HS-5 (cell line): ENCODE measurements at places on chromosomes 1 and 21.

- DNase-seq: no peak
Measured at GRCh38 chr1:116289193-116289592, 83.9 kb upstream of the ATP1A1 start.

DNA sequence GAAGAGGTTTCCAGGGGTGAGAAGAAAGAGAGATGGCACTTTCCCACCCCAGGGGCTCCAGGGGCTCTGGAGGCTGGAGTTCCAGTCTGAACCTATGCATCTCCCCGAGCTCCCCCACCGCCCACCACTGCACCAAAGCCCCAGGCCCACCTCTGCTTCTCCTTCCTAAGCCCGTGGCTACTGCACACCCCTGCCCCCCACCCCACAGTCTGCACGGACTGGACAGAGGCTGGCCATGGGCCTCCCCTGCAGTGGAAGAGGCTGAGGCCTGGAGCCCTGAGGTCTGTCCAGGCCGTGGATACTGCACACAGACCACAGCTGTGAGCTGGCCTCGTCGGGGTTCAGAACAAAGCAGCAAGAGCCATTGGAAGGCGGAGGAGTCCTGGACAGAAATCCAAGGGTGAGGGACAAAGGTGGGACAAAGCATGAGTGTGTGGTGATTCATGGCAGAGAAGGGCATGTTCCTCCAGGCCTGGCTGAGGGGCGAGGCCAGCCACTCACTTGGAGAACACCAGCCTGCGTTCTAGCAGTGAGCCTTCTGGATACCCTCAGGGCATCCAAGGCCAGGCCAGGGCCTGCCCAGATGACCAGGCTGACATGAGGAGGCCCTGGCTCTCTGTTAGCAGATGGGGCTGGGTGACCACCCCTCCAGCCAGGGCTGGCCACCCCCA is 244.8 kb upstream of the VAMP3 start:
- no peak for DNase-seq

DNA sequence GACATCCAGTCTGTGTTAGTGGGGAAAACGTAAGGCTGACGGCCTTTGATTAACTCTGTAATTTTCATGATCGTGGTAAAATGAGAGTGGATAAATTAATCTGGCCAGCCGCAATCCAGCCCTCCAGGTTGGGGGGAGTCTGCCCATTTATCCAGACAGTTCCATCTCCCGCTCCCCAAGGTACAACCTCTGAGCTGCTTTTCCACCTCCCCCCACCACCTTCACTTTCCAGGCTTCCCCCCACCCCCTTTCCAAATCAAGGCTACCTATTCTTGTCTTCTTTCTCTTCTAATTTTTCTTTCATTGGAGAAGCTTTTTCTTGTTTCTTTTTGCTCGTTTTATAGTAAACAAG is 6.0 kb downstream of the MIER1 start:
- DNase-seq: no peak

GRCh38 chr1:84687714-84688462 is 2.4 kb downstream of the SSX2IP start:
- no peak for DNase-seq

DNA sequence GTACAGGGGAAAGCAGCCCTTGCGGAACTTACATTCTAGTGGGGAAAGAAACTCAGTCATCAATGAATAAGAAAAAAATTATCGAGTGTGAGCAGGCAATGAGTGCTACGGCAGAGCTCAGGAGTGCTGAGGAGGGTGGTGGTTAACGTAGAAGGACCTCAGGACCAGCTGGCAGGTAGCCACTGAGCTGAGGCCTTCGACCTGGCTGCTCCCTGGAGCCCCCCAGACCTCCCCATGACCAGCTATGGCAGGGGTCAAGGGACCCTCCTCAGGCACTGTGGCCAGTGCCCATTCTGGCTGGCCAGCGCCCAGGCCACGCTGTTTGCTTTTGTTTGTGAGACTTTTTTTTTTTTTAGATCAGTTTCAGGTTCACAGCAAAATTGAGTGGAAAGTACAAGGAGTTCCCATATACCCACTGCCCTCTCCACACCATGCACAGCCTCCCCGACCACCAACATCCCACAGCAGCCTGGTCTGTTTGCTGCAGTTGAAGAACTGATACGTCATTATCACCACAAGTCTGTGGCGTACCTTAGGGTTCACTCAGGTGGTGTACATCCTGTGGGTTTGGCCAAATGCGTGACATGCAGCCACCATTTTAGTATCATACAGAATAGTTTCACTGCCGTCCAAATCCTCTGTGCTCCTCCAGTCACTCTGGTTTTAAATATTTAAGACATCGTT is 11.8 kb upstream of the TTC22 start:
- DNase-seq: no peak

GRCh38 chr1:101745551-101746270 is 251.0 kb downstream of the OLFM3 start:
- no peak for DNase-seq

DNA sequence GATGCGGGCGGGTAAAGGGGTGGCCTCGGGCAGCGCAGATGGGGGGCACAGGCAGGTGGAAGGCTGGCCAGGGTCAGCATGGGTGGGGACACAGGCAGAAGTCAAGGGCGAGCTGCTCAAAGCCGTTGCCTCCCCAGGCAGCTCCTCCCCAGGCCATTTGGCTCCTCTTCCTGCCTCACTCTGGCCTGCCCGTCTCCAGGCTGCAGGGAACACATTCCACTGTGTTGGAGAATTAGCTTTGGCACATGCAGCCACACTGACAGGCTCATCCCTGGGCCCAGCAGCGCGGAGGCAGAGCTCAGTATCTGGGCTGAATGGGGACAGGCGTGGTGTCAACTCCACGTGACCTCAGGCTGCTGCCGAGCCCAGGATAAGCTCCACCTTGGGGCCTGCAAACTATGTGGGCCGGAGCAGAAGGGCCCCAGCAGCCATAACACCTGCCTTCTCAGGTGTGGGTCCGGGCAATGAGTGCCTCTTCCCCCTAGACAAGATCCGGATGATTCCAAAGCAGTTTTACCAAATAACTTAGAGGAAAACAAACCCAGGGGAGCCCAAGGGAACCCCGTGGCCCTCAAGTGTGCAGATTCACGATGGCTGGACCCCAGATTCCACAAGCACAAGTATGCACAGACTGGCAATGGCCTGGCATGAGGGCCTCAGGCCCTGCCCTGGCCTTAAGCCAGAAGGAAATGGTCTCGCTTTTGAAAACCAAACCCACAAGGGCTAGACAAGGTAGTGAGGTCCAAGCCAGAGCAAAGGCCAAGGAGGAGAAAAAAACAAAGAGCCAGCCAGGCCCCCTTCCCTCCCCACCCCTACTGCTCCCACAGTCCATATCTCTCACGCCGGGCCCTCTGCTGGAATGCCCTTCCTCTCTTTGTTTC is 40.2 kb downstream of the HSPG2 start:
- no peak for DNase-seq

DNA sequence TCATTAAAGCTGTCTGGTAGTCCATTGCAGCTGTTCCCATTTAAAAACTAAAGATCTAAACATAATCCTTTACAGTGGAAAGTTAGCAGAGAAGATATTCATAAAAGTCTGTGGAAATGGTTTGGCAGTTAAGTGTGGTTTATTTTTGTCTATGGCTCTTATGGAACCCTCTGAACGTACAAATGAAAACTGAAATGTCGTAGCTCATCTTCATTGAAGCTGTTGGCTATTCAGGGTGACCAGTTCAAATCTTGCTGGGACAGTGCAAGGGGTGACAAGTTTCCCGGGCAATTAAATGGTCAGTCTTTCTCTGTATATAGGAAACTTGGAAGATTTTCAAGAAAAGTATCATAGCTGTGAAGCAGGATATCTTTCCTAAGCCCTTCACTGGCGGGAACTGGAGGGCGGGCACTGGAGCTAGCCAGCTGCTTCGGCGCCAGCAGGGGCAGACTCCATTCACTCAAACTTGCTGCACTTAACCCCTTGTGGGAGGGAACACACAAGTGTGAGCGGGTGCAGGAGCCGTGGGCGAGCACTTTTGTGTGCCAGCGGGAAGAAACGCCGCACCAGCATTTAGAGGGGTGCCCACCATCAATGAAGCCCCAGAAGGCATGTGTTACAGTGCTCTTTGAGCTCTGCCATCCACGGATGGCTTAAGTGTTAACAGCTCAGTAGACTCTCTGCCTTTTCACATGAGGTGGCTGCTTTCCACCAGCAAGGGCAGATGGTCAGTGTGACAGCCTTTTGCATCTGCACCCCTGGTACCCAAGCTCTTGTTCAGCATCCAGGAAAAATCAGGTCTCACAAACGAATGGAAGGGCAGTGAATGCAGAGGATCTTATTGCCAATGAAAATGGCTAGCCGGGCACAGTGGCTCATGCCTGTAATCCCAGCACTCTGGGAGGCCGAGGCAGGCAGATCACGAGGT is 232.1 kb upstream of the KAZN start:
- DNase-seq: no peak

DNA sequence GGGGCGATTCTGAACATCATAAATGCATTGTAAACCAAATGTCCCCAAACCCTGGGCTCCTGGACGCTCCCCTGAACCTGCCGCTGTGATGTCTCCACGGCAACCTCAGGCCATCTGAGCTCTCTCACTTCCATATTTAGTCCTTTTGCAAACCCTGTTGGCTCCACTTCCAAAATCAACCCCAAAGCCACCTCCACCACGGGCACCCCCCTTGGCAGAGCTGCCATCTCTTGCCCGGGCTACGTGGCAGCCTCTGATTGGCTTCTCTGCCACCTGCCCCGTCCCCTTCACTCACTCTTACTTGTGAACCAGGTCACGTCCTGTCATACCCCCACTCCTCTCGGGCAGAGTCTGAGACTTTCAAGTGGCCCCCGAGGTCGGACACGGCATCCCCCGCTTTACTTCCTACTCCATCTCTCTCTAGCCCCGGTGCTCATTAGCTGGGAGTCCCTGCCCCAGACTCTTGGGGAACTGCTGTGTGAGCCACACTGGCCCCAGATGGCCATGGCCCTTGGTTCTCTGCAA is 15.8 kb downstream of the PRXL2B start:
- DNase-seq: no peak

GRCh38 chr21:40706176-40706575 is 140.8 kb downstream of the DSCAM start:
- no peak for DNase-seq

GRCh38 chr1:110548381-110548780 is 29.4 kb upstream of the KCNA10 start:
- DNase-seq: no peak

DNA sequence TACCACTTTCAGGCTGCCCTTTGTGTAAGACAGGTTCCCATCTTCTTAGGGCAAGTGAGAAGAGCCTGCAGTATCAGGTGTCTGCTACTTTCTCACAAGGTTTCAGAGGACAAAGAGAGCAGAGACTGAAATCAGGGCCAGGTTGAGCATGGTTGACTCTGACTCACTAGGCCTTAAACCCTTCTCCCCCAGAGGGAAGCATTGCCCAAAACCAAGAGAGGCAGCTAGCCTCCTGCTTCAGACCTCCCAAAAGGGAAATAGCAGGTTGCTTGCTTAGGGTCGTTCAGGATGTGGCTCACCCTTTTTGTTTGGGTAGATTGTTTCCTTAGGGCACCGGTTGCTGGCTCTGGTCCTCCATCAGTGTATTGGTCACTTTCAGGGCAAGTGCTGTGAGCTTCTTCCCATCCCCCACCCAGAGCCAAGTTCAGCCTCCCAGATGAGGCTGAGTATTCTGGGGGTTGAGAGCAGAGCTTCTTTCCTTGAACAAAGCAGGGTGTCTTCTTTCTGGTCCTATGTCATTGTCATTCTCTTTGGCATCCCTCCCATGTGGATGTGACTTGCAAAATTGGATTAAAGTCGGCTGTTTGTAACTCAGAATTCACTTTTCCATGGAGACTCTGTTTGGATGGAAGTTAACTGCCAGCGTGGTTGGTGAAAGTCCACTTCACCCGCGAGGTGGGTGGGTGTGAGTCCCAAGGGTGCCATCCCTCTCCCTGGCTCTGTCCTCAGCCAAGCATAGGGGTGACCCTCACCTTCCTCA is 55.5 kb upstream of the GALNT2 start:
- DNase-seq: no peak

DNA sequence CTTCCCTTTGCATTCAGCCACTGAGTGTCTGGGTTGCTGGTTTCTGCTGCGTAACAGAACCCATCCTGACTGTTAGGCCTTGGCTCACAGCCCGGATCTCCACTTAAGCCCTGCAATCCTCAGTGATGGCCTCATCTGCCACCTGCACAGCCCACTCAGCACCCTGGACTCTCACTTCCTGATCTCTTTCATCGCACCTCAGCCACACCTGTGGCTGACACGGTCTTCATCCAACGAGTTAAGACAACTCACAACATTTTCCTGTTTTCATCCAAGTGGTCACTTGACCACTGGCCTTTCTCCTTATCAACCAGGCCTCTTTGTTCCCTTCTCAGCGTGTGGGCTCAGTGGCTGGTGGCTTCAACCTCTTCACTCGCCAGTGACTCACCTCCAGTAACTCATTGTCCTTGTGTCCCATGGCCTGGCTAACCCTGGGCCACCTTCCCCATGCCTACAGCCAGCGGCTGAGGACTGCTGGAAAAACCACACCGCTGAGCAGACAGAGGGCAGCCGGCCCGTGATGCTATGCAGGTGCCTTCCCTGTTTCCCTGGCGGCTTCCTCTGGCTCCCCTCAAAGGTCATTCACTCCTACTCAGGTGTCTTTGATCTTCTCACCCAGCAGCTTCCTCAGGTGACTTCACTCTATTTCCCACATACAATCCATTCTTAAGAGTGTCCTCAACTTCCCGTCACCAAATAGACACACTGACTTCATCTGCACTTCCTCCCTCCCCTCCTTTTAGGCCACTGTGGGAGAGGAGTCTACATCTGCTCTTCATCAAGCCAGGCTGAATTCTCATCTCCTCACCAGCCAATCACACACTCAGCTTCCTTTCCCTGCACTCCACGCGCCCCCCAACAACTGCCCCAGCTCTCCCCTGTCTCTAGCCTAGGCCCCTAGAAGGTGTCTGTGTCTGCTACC is 19.9 kb upstream of the EDN2 start:
- DNase-seq: no peak

- no peak for DNase-seq
Measured at GRCh38 chr1:71031426-71031825, 16.2 kb downstream of the PTGER3 start.

- DNase-seq: no peak
Measured at GRCh38 chr21:14120091-14120734, 90.5 kb downstream of the LIPI start.

- DNase-seq: no peak
Measured at GRCh38 chr1:226659641-226660040, 79.4 kb downstream of the ITPKB start.

DNA sequence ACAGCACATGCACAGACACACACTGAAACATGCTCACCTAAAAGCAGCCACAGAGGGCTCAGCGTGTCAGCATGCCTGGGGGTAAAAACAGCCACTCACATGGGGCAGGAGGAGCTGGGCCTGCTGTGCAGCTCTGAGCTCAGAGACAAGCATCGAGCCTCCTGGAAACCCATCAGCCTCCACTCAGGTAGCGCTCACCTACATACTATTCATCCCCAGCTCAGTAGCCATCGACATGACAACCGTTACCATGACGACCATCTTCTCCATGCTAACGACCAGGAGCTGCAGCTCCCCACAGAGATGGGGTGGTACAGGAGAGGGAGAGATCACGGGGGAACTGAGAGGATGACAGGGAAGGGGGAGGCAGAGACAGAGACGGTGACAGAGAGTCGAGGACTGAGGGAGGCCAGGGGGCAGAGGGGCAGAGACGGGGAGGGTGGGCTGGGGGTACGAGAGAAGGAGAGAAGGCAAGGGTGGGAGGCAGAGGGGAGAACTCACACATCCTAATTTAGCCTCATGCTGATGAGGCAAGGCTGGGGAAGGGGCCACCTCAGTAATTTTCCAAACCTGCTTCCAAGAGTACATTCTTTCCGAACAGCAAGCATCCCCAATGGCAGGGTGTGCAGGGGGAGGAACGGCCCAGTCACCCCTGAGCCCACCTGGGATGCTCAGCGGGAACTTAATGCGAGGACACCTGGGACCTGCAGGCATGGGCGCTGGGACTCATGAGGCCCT is 28.4 kb downstream of the SDC3 start:
- DNase-seq: no peak
